ENCODE measurements at places on chromosomes 6 and 20. TPM values are rescaled to one million over a fixed set of nuclear protein-coding genes. Genes with fewer than 3 reads are reported as not detected.
A peak's percentile ranks its signal among the peaks of the same experiment; 100 is the strongest.

DNA sequence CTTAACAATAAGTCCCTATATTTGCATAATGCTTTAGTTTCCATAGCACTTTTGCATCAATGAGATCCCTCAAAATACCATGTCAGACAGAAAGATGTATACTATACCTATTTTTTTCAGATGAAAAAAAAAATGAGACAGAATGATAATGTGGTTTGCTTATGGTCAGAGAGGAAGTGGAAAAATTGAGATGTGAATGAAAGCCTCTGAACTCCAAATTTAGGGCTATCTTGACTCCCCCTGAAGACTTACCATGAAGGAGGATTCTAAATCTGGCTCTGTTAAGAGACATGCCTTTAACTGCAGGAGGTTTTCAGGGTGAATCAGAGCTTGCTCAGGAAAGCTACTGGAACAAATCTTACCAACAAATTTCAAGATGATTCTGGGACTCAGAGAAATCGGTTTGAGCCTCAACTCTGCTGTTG, 176.2 kb downstream of the ISM1 start:
- DNase-seq = no peak

DNA sequence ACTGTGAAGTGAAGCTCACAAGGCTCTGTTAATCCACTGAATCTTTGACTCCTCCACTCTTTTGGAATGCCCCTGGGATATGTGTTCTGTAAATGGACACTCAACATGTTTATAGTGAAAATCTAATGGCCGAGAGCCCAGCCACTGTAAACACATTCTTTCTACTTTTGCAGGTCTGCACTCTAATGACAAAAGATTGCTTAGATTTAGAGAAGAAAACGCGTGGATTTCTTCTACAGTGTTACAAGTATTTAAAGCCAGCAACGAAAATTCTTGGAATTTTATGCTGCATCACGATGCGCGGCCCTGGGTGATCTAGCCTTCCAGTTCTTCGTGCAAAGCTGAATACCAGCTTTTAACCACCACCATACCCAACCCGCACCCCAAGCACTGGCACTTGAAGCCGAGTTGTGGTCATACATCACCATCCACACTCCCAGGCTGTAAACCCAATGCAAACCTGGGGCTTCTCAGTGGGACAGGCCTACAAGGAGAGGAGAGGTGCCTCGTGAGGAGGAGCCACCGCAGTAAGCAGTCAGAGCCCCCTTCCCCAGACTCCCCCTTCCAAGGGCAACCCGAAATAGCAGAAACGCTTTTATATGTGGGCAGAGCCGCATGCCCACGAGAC, 3.7 kb upstream of the FOXO3 start:
- no peak for DNase-seq

GRCh38 chr6:143967706-143968376, 40.2 kb downstream of the PLAGL1 start:
- peak; percentile 50 for DNase-seq

- no peak for DNase-seq
These were observed 69.7 kb upstream of the FAM8A1 start for GRCh38 chr6:17530321-17530835.

DNA sequence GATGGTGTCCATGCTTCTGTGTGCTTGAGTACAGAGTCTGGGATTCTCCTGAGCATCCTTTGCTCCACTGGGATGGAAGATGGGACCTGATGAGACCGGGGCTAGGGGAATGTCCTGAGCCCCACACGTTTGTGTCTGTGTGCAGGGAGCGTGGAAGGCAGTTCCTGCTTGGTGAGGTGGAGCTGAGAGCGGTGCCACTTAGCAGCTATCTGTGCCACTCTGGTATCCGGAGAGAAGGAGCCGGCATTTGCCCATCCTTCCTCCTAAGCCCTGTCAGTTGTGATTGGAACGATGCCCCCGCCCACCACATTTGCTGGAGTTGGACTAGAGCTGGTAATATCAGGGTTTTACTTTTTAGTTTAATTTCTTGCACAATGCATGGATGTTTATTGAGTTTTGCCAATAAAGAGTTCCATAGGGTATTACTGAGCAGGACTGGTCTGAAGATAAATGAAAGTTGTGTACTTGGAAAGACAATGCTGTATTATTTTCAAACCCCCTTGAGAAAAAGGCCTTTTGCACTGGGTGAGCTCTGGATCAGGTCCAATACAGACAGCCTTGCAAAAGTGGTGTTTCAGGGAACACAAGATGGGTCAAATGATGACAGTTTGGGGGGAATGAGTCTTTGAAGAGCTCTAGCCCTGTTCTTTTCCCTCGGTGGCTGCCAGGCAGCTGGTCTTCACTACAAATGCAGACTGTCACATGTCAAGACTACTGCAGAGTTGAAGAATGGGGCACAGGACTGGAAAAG, 130.8 kb downstream of the SYCP2 start:
- DNase-seq = no peak

DNA sequence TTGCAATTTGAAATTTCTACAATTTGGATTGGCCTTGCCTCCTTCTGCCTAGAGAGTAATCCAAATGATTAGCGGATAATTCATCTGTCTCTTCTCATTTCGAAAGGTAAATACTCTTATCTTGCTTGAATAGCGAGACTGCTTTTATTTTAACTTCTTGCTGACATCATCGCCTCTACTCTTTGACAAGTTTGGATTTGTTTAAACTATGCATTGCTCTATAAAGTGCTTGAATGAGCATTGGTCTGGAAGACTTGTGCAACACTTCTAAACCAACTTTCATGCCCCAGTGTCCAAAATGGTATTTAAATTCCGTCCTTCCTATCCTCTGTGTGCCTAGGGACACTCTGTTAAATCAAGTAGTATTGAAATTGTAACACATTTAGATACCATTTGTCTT, 384.1 kb upstream of the SLC35B3 start:
- no peak for DNase-seq

DNA sequence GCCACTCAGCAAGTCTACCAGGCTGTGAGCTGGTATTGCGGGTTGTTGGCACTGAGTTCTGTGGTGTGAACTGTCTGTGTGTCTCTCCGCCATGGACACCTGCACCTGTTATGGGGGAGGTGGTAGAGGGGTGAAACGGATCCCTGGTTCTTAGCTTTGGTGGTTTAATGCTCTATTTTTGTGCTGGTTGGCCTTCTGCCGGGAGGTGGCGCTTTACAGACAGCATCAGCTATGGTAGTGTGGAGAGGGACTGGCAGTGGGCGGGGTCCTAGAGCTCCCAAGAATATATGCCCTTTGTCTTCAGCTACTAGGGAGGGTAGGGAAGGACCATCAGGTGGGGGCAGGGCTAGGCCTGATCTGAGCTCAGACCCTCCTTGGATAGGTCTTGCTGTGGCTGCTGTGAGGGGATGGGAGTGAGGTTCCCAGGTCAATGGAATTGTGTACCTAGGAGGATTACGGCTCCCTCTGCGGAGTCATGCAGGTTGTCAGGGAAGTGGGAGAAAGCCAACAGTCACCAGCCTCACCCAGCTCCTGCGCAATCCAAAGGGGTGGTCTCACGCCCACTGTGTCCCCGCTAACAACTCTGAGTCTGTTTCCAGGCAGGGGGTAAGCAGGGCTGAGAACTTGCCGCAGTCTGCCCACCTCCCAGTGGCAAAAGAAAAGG, 154.3 kb downstream of the CCDC170 start:
- no peak for DNase-seq

DNA sequence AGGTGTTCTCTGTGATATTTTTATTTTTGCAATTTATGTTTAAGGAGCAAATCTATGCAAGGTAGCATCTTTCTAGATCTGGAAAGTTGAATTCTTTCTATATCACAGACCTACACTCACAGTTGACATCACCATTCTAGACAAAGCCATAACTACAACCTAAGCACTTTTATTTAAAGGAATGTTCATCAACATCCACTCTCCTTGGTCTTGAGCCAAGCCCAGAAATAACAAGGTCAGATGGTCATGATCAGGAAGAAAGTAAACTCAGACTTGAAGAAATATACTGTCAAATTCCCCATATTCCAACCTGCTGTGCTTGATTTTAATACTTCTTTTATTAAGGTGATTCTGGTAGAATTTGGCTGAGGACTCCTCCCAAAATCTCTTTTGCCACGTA, 32.2 kb downstream of the MMUT start:
- no peak for DNase-seq

- DNase-seq = no peak
These were observed 1.5 kb downstream of the DLL1 start for GRCh38 chr6:170289180-170289931.

- no peak for DNase-seq
These were observed 160.0 kb downstream of the SOD2 start for GRCh38 chr6:159533016-159533415.

GRCh38 chr6:92109956-92110355, 1309.4 kb downstream of the EPHA7 start:
- DNase-seq = no peak

DNA sequence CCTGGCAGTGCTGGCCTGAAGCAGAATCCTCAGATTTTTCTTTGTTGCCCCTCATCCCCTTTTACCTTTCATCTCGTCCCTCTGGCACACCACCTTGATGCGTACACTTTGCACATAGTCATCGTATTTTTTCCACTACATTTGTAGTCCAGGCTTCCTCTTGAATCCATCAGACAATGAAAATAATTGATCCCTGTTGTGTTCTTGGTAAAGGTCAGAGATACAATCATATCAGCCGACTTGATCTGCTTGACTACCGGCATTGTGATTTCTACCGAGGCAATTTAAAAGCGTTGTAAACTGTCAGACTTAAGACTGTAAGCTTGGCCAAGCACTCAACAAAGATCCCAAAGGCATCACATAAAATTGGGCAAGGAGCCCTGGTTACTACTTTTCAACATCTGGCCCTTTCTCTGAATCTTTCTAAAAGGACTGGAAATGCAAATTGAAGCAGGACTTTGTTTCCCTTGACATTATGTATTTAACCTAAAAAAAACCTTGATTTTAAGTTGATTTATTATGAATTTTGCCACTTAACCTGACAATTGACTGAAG, 512.6 kb downstream of the LMBRD1 start:
- DNase-seq = no peak

DNA sequence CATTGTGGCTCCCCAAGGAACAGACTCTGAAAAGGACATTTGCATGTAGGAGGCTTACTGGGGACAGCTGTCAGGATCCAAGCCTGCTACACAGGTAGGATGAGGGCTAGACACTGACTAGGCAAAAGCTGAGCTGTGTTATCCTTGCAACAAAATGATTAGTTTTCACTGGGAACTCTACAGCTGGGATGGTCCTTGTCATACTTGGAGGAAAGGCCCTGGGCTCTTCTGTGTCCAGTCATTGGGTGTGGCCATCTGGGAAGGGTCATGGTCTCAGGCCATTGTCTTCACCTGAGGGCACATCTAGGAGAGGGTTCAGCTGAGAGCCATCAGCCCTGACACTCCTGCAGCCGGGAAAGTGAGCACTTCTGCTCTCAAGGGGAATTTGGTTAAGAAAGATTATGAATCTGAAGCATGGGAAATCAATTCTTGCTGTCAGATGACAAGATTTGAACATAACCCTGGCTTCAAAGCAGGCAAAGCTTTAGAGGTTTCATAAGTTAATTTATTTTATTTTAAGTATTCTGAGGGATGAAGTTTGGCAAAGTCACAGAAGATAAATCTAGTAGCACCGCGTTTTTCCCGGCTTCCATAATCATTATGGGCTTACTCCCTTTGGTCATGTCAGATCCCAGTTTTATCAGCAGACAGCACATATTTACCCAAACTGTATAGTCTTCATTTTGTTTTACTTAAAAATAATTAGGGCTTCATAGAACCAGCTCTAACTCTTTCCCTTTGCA, 78.4 kb upstream of the SLC22A23 start:
- no peak for DNase-seq

GRCh38 chr20:38023181-38024001, 9.9 kb downstream of the TTI1 start:
- DNase-seq = peak; percentile 23

DNA sequence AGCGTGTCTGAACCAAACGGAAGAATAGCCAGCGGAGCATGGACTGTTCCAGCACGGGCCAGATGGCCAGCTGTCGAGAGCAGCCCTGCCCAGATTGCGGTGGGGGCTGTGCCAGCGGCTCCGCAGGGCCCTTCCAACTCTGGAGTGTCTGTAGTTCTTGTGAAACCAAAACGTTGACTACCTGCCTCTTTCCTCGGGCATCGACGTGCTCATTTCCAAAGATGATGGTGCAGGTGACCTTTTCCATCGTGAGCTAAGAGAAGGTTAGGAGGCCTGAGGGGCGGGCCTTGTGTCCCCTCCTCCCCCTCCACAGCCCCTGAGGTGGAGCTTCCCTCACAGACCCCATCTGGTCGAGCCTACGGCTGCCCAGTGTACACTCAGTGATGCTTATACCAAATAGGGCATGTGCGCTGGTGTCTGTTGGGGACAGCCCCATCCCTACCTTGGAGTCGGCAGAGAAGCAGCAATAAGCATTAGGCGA, 12.9 kb upstream of the C20orf144 start:
- DNase-seq = no peak

TP53TG5 gene
- total RNA-seq = not detected

RAB44 gene
- total RNA-seq = 10.5 TPM

ZSCAN16 gene
- total RNA-seq = 5.7 TPM

EFCAB8 gene
- total RNA-seq = under 0.01 TPM

ZNFX1 gene
- 25.3 TPM for total RNA-seq

DLK2 gene
- total RNA-seq = 0.27 TPM

DAAM2 gene
- total RNA-seq = under 0.01 TPM

Measured in hematopoietic multipotent progenitor cell (in vitro differentiated cells).